Esophagus muscularis mucosa (tissue), 4 donors: ENCODE measurements at places on chromosomes 12 and 14. TPM values are rescaled to one million over a fixed set of nuclear protein-coding genes. Genes with fewer than 3 reads are reported as not detected.
A peak's percentile ranks its signal among the peaks of the same experiment; 100 is the strongest.

DNA sequence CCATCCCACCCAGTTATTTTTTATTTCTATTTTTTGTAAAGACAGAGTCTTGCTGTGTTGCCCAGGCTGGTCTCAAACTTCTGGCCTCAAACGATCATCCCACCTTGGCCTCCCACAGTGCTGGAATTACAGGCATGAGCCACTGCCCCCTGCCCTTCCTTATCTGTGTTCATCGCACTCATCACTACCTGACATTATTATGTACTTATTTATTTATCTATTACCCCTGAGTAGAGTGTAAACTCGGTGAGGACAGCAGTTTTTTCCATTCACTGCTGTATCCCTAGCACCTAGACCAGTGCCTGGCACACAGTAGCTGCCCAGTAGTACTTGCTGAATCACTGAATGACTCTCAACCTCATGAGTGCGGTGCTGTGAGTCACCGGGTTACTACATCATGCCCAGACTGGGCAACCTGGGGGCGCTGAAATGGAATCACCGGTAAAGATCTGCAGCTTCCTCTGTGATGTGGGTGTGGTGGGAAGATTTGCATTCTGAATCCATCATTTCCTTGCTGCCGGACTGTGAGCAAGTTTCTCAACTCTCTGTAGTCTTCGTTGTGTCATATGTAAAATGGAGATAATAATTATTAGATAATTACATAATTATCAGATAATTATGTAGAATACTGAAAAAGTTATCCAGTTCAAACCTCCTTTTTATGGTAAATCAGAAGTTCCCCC is 81.9 kb upstream of the USP44 start:
- DNase-seq, result no peak

Gene RNASE1
- total RNA-seq, result 405 TPM

DNA sequence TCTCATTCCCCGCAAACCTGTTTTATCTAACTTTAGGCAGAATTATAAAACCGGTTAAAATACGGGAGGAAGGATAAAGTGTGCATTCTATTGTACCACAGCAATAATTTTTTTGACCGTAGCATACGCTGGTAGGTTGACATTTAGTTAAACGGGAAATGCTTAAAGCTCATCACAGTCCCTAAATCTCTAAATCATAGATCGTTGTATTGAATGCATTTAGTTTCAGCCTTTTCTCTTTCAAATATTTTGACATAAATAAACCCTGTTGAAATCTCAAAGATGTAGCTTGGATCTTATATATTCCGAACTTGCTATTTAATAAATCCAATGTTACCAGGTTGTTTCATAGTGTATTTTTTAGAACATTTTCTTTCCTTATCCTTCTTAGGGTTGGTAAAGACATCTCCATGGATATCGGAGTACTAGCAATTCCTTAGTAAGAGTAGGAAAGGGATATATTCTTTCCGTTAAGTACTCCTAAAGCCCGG is 798 bp downstream of the CLEC2B start:
- DNase-seq, result no peak

Gene TAPBPL
- total RNA-seq, result 22.8 TPM

DNA sequence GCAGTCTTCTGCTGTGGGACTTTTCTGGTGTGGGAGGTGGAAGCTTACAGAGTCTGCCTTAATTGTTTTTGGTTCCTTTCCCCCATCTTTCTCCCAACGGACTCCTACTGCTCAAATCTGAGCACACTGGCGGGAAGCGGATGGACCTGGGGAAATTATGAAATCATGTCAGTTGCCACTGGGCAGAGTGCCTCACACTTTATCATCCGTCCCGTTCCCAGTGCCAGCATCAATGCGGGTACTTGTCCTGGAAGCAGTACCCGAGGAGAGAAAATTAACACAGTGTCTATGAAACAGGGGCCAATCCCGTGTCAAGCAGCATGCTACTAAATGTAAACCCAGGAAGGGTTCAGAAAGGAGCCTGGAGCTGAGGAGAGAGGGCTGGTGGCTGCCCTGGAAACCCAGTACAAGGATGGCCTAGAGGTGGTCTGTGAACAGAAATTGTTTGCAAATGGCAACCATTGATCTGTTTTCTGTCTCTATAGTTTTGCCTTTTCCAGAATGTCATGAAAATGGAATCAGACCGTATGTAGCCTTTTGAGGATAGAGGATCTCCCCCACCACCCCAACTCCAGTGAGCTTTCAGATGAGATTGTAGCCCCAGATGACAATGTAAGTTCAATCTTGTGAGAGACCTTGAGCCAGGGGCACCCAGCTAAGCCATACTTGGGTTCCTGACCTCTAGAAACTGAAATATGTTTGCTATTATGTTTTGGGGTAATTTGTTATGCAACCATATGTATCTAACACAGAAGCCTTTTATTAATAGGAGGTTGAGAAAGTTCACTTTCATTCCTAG is 908 bp upstream of the CDKL1 start:
- DNase-seq, result peak; percentile 87

Gene PPP4R4
- total RNA-seq, result 0.83 TPM

DNA sequence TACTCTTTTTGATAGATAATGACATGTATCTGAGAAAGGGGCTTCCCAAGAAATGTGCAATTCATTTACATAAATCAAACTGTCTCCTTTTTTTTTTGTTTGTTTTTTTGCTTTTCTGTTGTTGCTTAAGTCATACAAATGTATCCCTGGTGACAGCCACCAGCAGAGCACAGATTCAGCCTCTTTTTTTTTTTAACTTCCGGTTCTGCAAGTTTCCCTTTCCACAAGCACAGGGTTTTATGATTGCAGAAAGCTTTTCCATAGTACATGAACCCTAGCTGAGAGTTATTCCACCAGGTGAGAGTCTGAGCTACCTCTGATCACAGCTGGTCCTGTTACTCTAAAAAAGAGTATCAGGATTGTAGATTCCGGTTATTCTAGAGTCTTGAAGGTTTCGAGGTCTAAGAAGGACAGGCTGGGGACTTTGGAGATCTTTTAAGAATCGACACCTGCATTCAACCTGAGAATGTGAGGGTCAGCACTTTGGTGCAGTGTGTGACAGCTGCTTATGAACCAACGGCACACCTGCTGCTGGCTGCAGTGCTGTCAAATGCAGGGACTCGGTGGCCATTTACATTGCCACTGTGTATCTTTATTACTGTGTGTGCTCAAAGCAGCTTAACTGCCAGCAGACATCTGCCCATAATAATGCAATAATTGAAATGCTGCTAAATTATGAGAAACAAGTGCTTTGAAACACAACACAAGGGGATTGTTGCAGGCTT is 551.7 kb downstream of the NRXN3 start:
- DNase-seq, result no peak

- DNase-seq, result no peak
Observed at GRCh38 chr12:52992699-52993557, 13.3 kb upstream of the EIF4B start.
